Left lobe of liver (tissue), 2 donors: ENCODE measurements at places on chromosomes 6 and 20. TPM values are rescaled to one million over a fixed set of nuclear protein-coding genes. Genes with fewer than 3 reads are reported as not detected.

Gene RAB44
- total RNA-seq: 0.08 TPM

Gene FAM83B
- total RNA-seq: 0.15 TPM

Gene TGM2
- total RNA-seq: 193 TPM

Gene TCF15
- total RNA-seq: not detected

Gene ADGRF1
- 0.45 TPM for total RNA-seq

Gene KAT14
- total RNA-seq: 8.3 TPM

Gene DAAM2
- total RNA-seq: 6.0 TPM

Gene ARMH2
- not detected for total RNA-seq

Gene SLC44A4
- 0.86 TPM for total RNA-seq

Gene FAM110A
- total RNA-seq: 1.7 TPM

Gene SOX4
- 1.7 TPM for total RNA-seq

Gene DDO
- total RNA-seq: 5.2 TPM

Gene SF3B5
- 70.3 TPM for total RNA-seq

Gene ZC3H12D
- 0.86 TPM for total RNA-seq

Gene PREX1
- 5.8 TPM for total RNA-seq

Gene SASH1
- total RNA-seq: 14.0 TPM

Gene PACSIN1
- total RNA-seq: not detected

Gene MTFR2
- total RNA-seq: not detected

Gene DSP
- 67.5 TPM for total RNA-seq

Gene LY6G6C
- not detected for total RNA-seq

Gene C20orf96
- 2.0 TPM for total RNA-seq

Gene SLC35D3
- not detected for total RNA-seq

Gene ZC2HC1B
- not detected for total RNA-seq

Gene OTOR
- not detected for total RNA-seq

Gene RUNX2
- total RNA-seq: 0.15 TPM

Gene FAM83D
- total RNA-seq: 2.9 TPM

Gene C6orf132
- 0.38 TPM for total RNA-seq

Gene MUC22
- not detected for total RNA-seq

Gene TOX2
- total RNA-seq: 3.5 TPM

Gene HLA-DOA
- total RNA-seq: 0.70 TPM

Gene BMP6
- 3.6 TPM for total RNA-seq

Gene CLVS2
- total RNA-seq: not detected

Gene CPXM1
- total RNA-seq: not detected

Gene PRICKLE4
- 7.3 TPM for total RNA-seq

Gene ID4
- total RNA-seq: 0.70 TPM

Gene CDH4
- total RNA-seq: not detected

Gene SAMD10
- 3.5 TPM for total RNA-seq

Gene COL12A1
- total RNA-seq: 1.6 TPM

Gene CRISP3
- 0.13 TPM for total RNA-seq

Gene CST2
- total RNA-seq: not detected

Gene GOPC
- total RNA-seq: 8.4 TPM

Gene PLEKHG1
- total RNA-seq: 8.0 TPM

Gene SAPCD1
- total RNA-seq: 0.73 TPM
